RPMI7951 (cell line): ENCODE measurements at places on chromosomes 11 and 22. TPM values are rescaled to one million over a fixed set of nuclear protein-coding genes. Genes with fewer than 3 reads are reported as not detected.

- DNase-seq, result no peak
Measured at GRCh38 chr11:60288531-60288930, 8.1 kb downstream of the MS4A4A start.

GRCh38 chr11:62976109-62976508, 8.7 kb downstream of the SLC22A6 start:
- DNase-seq, result no peak

GRCh38 chr22:37044634-37045625, 6.6 kb upstream of the KCTD17 start:
- DNase-seq, result peak; percentile 17

DNA sequence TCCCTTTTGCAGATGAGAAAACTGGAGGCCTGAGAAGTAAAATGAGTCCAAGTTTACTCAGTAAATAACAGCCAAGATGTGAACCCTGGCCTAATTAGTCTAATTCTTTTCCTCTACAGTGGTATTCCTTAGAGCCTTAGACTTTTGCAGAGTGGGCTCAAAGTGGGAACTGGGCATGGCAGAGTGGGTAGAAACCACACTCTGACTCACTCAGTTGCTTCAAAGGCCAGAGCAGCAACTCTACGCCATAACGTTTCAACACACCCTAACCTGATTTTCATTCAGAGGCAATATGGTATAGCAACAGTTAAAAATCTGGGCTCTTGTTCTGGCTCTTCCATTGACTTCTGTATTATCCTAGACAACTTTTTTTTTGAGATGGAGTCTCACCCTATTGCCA, 2.8 kb downstream of the THRSP start:
- no peak for DNase-seq

DNA sequence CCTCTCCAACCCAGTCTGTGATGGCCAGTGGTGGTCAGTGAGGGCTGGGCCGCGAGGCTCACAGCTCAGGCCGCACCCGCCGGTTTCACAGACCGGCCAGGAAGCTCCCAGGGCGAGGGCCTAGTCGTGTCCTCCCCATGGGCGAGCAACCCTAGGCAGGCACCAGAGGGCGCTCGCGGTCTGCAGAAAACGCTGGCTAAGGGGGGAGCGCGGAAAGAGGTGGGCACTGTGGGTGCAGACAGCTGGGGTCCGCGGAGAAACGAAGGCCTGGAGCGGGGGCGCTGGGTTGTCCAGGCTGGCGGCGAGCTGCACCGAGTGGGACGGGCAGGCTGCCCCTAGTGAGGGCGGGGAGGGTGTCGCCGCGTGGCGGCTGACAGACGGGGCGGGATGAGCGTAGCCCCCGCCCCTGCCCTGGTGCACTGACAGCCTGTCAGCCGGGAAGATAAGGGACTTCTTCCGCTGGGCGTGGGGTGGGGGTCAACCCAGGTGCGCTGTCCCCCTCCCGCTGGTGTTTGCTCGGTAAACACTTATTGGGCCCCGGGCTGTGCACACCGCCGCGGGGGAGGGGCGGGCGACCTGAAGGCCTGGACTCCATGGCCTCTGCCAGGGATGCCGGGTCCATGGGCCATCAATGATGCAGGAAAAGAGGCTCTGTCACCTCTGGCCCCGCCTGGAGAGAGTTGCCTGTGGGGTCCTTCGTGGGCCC, 7.5 kb downstream of the GP1BB start:
- peak; percentile 61 for DNase-seq

GRCh38 chr11:94884376-94884775, 89.0 kb downstream of the CWC15 start:
- DNase-seq, result no peak

PHOX2A gene
- total RNA-seq, result not detected in 2 replicates

IGLL1 gene
- total RNA-seq, result not detected in 2 replicates

AGBL2 gene
- 0.29 and 0.48 TPM in 2 replicates for total RNA-seq
